ENCODE measurements at places on chromosomes 12 and 14. TPM values are rescaled to one million over a fixed set of nuclear protein-coding genes. Genes with fewer than 3 reads are reported as not detected.

- no peak for DNase-seq
These were observed 29.9 kb downstream of the TSPAN9 start for GRCh38 chr12:3107071-3107583.

- peak; percentile 75 for DNase-seq
These were observed 377.8 kb upstream of the TMEM132C start for GRCh38 chr12:127888943-127889719.

DNA sequence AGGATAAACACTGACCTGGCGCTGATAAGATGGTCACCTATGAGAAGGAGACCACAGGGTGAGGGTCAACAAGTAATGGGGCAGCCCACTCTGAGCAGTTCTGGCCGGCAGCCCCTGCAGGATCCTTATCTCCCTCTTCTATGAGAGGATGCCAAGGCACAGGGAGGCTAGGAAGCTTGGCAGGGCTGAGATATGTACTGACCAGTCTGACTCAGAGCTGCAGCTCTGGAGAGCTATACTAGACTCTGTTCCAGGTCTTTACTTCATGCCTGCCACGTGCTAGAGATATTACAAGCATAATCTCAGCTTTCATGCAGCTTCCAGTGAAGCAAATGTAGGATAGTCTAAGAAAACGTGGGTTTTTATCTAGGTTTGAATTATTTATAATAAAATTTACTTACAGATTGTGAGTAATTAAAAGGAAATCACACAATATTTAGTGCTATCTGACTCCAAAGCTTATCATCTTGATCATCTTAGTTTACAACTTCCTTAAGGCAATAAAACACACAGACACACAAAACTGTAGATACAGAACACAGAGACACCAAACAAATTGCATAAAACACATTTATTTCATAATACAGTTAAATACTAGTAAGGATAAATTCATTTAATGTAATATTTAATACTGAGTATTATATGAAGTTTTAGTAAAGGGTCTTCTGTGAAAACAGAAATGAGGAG, 32.3 kb downstream of the GIT2 start:
- no peak for DNase-seq

GRCh38 chr12:89305373-89305772, 46.9 kb downstream of the DUSP6 start:
- no peak for DNase-seq

- peak; percentile 65 for DNase-seq
These were observed 360.5 kb upstream of the TMPO start for GRCh38 chr12:98154850-98155249.

GRCh38 chr14:94158239-94158883, 15.8 kb upstream of the PPP4R4 start:
- no peak for DNase-seq

- DNase-seq, result no peak
These were observed 64.9 kb downstream of the SPRING1 start for GRCh38 chr12:116672842-116673516.

Gene RNASE3
- total RNA-seq, result 1.4 TPM

Gene PPP2R5E
- 12.7 TPM for total RNA-seq

- no peak for DNase-seq
These were observed 136.5 kb upstream of the CRY1 start for GRCh38 chr12:107229827-107230226.

DNA sequence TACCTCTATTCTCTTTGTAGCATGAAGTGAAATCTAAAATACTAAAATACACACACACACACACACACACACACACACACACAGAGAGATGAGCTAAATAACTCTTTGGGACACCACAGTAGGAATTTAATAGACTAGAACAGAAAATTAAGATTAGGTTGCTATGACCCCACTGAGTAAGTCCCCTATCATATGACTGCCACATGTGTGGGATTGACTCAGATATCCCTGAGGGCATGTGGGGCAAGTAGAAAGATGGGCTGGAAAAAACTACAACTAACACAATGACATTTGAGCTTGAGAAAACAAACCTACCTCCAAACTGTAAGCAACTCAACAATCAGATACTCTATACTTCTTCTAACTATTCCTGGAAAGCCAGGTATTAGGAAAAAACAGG, 27.0 kb downstream of the SLC25A21 start:
- no peak for DNase-seq

DNA sequence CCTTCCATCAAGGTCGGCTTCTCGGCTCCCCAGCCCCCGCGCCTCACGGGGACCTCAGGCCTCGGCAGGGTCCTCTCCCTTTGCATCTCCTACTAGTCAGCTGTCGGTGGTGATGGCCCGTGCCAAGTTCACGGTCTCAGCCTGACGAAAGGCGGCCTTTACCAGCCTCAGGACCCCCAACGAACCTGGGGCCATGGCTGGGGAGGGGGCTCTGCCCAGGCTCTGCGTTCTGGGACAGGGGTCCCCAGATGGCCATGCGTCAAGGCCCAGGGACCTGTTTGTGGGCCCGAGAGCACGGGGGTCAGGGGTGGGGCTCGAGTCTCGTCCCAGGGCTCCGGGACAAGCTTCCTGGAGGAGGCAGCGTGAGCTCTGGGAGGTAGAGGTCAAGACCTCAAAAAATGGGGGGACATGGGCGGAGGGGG, 32.8 kb upstream of the DEGS2 start:
- no peak for DNase-seq

DNA sequence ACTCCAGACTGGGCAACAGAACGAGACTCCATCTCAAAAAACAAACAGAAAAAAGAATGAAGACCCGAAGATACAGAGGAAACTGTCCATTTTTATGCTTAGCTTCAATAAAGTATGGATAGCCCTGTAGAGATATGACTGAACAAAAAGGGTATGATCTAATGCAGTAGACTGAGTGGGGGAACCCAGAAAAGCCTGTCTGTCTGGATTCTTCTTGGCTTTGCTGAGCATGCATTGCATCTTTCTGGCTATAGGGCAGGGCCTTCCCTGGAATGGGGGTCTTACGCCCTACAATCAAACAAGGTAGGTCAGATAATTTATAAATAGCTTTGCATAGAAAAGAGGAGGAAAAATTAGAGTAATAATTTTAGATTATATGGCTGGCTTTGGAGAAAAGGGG, 10.1 kb downstream of the MIA2 start:
- DNase-seq, result no peak

Gene LRIG3
- total RNA-seq, result 49.1 TPM

DNA sequence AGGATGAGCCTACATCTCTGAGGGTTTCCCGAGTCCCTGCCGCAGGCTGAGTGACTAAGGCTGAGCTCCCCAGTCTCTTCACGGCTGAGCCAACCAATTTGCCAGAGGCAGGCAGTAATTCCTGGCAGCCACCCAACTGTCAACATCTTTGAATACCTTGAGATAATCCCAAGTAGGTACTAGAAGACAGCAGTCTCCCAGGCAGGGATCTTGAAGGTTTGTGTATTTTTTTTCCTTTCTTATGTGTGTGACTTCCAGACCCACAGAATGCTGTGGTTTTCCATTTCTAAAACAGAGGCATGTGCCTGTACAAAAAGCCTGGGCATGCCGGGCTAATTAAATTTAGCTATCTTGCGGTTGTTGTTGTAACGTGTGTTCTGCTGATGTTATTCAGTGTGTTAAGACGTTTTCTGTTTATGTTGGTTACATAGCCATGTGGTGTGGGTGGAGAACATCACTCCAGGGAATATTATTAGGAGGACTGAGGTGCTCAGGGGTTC, 155.5 kb downstream of the ANO2 start:
- DNase-seq, result no peak

- DNase-seq, result peak; percentile 66
These were observed 64.1 kb upstream of the OTX2 start for GRCh38 chr14:56874375-56874774.

Gene ACOT4
- total RNA-seq, result not detected

DNA sequence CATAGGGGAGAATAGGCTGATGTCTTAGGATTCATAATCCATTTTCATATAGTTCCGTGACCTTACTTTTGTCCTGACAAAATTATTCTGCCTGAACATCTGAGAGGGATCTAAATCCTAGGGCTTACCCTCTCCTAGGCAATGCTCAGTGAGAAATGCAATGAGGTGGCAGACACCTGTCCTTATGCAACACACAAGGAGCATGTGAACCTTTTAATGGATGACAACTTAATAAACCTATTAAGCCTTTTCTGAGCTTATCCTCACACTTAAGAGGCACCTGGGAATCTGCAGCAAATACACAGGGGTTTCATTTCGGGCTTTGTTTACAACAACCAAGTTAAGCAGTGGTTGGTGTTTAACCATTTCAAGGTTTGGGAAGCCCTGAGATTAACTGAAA, 24.6 kb downstream of the SINHCAF start:
- no peak for DNase-seq

GRCh38 chr12:59600171-59600570, 4.3 kb downstream of the SLC16A7 start:
- no peak for DNase-seq

GRCh38 chr14:93533437-93533836, 102.7 kb downstream of the UNC79 start:
- DNase-seq, result no peak

Gene PGF
- 13.3 TPM for total RNA-seq

Gene DPF3
- total RNA-seq, result 113 TPM

DNA sequence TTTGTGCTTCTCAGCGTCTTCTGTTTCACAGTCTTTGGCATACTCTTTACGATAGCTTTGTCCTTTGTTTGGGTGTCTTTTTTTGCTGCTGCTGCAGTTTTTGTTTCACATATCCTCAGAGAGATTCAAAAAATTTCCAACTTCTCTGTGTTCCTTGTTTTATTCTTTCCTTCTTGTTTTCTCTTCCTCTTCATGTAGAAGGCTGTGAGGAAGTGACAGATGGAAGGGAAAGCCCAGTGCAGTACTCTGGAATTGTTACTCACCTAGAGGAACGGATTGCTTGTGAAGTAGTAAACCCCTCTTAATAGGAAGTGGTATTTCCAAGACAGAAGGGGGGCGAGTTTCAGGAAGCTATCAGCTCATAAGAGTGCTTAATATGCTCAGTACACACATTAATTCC, 1.7 kb downstream of the CREBL2 start:
- peak; percentile 30 for DNase-seq

GRCh38 chr12:3553221-3553620, 62.2 kb downstream of the PRMT8 start:
- DNase-seq, result no peak

Gene PRR4
- total RNA-seq, result 334 TPM

DNA sequence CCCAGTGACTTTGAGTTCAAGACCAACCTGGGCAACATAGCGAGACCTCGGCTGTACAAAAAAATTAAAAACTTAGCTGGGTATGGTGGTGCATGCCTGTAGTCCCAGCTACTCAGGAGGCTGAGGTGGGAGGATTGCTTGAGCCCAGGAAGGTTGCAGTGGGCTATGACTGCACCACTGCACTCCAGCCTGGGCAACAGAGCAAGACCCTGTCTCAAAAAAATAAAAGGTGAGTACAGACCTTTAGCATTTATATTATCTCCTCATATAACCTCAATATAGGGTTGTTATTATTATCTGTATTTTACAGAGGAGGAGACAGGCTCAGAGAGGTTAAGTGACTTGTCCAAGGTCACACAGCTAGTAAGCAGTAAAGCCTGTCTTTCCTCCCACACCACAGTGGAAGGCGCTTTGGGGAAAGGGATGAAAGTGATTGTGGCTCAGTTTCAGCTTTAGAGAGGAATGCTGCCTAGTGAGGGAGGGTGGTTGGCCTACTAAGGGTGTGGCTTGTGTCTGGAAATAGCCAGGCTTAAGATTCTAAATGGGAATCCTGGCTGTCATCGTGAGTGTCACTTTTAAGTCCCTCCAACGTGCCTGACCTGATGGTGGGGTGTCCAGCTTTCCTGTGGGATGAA, 7.2 kb downstream of the TPCN1 start:
- no peak for DNase-seq

DNA sequence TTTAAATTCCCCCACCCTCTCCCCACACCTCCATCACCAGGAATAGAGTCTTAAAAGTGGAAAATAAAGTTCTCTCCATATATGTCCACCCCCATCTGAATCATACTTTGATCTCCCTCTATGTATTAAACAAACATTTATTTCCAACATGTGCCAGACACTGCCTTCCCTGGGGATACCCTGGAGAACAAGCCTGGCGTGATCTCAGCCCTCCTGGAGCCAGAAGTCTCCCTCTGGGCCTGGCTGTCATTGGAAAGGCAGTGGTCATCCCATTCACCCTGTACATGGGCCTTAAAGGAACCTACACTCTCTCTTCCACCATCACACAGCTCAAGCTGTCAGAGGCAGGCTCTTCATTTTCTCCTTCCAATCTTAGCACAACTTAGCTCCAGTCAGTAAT, 143.6 kb downstream of the EMP1 start:
- no peak for DNase-seq

Gene SLC7A7
- not detected for total RNA-seq

DNA sequence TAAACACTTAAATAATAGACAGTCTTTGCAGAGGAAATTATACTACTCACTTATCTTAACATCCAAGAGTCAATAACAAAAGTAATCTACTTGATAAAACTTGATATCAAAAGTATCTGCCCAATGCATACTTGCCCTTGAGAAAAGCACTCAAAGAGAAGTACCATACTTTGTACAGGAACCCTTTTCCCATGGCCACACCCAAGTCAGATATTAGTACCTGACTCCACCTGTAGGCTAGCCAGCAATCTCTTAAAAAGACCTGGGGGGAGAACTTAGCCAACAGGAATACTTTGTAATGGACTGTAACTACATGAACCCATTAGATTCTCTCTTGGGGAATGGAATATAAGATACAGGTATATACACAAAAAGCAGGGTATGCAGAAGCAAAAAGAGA, 99.6 kb upstream of the HECTD1 start:
- DNase-seq, result no peak

DNA sequence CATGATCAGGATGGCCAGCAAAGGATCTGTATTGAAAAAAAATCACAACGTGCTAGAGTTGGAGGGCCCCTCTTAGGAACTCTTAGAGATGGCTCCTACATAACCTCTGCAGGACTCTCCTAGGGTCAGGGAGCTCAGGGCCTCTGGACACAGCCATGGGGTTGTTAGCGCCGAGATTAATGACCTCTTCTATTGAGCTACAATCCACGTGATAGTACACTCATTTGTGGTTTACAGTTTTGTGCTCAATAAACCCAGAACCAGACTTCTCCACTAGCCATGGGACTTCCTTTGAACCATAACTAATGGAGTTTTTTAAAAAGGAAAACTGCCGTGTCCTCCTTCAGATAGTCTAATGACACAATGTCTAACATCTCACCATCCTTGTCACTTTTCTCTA, 29.6 kb upstream of the HDAC7 start:
- DNase-seq, result no peak

- DNase-seq, result no peak
These were observed 32.7 kb downstream of the VCPKMT start for GRCh38 chr14:50083467-50084337.

DNA sequence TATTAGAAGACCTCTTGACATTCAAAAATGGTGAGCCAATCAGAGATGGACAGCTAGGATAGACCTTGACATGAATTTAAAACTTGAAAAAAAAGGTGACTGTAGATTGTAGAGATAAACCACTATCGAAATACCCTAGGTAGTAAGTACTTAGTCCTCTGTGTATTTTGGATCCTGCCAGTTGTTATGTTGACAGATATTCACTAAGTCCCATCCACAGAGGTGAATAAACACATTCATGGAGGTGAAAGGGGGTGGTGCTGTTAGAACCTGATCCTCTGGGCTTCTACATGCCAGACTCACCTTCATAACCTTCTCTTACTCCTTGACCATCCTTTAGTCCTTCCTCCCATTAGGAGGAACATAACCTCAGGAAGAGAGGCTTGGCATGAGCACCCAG, 72.3 kb downstream of the OTX2 start:
- DNase-seq, result no peak

Measured in stomach (tissue), 19 donors.